CD4-positive, alpha-beta T cell treated with Interleukin-4 for 4 hours (primary cell): ENCODE measurements at places on chromosomes 7 and 10.

DNA sequence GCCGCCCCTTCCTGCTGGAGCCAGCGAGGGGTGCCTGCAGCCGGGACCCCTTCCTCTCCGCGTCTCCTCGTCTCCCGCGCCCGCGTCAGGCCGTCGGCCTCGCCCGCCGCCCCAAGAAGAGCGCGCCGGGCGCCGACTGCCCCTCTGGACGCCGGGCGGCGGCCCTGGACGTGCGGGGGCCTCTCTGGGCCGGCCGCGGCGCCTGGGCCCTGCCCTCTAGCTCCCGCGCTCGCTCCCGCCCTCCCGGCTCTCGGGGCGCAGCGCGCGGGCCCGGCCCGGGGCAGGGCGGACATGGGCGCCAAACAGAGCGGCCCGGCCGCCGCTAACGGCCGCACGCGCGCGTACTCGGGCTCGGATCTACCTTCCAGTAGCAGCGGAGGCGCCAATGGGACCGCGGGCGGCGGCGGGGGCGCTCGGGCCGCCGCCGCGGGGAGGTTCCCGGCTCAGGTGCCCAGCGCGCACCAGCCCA, 704 bp downstream of the ZNRF2 start:
- peak; percentile 17 for DNase-seq

- DNase-seq, result peak; percentile 37
These were observed 4.4 kb downstream of the CDK6 start for GRCh38 chr7:92831716-92832533.

GRCh38 chr7:55441774-55442522, 76.8 kb downstream of the LANCL2 start:
- DNase-seq, result no peak

DNA sequence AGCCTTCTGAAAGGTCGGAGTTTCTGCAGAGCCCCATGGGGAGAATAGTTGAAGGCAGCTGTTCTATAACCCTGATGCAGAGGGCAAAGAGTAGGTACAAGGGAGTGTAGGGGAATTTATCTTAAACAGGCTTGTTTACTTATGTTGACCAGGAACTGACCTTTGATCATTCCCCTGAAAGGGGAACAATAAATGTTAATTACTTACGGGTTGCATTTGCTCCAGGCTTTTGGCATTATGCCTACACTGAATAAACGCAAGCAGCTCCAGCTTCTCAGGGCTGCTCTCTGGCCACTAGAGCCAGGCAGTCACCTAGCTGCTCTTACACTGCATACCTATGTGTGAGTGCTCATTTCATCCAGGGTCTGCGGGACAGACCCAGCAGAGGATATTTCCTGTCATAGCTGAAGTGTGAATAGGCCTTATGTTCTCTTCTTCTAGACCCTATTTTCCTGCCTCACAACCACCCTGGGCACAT, 26.9 kb upstream of the ABCA13 start:
- no peak for DNase-seq

GRCh38 chr10:93115661-93116383, 42.1 kb downstream of the CYP26A1 start:
- DNase-seq, result peak; percentile 58

- no peak for DNase-seq
These were observed 112.5 kb downstream of the SEMA3A start for GRCh38 chr7:84081973-84082522.

DNA sequence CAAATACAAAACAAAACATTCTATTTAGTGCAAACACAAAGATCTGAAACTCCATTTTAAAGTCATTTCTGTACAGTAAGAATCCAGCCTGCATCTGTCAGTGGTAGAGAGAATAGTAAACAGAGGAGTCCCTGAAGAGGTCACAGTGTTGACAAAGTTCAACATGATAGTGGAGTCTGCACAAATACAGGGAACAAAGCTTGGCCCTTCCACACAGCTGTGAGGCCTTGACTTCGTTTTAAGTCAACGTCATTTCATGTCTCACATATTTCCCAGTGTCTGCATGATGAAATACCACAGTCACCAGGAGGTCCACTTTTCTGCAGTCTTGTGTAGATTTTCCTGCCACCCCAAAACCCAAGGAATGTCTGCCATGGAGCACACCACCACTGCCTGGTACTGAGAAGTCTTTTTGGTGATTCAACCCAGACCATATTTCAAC, 33.0 kb downstream of the CYP26A1 start:
- DNase-seq, result no peak

GRCh38 chr10:128812000-128812399, 655.0 kb upstream of the MGMT start:
- no peak for DNase-seq

DNA sequence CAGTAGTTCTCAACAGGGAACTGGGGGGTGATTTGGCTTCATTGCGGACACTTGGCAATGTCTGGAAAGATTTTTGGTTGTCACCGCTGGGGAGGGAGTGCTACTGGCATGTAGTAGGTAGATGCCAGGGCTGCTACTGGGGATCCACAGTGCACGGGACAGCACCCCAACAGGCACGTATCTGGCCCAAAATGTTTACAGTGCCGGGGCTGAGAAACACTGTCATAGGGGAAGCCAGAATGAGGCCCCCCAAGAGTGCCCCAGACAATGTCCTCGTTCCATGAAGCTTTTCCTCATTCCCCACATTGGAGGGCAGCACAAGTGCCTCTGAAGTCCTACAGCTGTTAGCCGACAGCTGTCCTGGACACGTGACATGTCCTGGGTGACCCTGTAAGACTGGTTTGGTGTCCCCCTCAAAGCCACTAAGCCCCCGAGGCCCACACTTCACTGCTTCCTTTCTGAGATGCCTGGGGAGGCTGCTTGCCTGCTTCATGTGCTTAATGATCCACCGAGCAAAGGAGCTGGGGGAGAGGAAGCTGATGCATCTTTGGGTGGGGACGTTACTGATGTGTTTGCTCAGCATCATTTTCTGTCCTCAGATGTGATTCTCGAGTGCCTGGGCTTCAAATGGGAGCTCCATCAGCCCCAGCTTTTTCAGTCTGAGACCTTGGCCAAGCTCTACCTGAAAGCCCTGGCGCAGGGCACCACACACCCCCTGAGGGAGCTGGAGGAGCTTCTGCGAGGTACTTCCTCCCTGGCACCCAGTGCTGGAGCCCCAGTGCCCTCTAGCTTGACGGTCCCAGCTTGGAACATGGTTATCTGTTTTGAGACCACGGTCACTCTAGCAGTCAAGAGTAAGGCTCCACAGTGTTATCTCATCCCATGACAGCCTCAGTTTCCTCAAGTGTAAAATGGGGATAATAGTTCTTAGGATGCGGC, 14.7 kb downstream of the BTBD16 start:
- no peak for DNase-seq

DNA sequence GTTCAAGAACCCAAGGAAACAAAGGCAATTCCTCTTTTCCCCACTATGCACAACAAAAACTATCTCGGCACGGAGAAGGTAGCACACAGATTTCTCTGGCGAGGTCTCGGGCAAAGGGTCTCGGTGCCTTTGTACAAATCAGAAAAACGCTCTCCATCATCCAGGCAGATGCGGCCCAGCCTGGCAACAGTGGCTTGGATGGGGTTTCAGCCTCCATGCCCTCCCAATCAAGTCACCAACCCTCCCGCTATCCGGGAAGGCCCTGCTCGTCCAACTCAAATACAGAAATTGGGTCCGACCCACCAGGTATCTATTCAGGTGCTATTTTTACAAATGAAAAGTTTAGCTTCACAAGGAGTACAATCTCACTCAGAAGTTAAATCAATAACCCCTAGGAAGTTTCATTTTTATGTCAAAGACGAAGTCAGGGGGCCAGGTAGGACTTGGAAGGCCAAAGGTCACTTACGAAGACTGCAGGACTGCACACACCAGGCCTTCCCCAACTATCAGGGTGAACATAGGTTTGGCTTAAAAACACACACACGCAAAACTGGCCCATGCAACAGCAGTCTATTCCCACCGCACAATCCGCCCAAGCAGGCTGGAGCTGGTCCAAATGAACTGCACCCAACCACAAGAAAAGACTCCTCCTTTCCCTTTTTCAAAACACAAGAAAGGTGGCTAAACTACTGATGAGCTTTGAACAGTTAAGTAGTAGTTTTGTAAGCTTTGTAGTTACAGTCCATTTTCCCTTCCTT, 43.0 kb downstream of the GNA12 start:
- DNase-seq, result no peak

DNA sequence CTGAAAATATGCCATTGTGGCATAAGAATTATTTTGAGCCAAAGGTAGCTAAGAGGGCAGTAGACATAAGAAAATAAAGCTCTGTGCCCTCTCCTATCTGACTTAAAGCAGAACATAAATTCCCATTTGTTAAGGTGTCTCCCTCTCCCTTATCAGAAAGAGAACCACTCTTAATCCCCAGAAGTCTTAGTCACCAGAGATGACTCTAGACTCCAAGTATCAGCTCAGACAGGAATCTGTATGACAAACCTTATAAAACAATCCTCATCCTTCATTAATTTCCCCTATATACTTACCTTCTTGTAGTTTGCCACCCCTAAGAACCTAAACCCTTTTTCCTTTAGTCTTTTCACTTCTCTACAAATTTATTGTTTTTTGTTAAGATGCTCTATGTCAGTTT, 21.8 kb upstream of the PIP4K2A start:
- no peak for DNase-seq

- DNase-seq, result peak; percentile 36
These were observed 56.4 kb upstream of the ECHDC3 start for GRCh38 chr10:11685787-11686218.

DNA sequence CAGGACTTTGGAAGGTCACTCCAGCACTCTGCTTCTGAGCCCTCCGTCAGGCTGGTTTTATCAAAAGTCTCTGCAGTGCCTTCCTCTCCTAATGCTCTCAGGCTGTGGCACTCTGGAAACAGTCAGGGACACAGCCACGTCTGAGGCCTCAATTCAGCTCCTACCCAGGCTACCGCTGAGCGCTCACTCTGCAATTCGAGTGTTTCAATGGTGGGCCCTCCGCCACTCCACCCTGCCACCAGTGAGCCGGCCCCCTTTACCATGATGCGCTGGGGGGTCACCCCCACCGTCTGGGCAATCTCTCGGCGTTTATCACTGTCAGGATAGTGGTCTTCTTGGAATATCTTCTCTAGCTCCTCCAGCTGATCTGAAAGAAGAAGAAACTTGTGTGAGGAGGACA, 3.5 kb downstream of the NOBOX start:
- no peak for DNase-seq

GRCh38 chr10:43878386-43878785, 229.7 kb upstream of the ZNF32 start:
- DNase-seq, result no peak

- no peak for DNase-seq
These were observed 2.0 kb upstream of the OPALIN start for GRCh38 chr10:96360766-96361165.

DNA sequence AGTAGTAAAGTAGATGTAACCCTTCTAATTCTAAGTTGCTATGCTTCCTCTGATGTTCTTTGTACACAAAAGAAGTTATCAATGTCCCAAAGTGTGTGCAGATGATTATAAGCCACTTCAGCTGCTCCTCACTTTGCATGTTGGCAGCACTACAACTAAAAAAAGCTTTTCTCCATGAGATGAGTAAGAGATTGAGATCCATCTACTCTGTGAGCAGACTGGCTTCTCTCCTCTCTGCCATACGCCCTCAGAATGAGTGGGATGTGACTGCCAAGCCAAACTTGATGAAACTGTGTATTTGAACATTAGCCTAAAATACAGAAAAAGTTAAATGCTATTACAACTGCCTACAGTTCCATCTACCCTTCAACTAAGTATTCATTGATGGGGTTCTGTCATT, 102.9 kb upstream of the ETV1 start:
- no peak for DNase-seq

GRCh38 chr7:41992881-41993867, 243.8 kb downstream of the GLI3 start:
- no peak for DNase-seq

DNA sequence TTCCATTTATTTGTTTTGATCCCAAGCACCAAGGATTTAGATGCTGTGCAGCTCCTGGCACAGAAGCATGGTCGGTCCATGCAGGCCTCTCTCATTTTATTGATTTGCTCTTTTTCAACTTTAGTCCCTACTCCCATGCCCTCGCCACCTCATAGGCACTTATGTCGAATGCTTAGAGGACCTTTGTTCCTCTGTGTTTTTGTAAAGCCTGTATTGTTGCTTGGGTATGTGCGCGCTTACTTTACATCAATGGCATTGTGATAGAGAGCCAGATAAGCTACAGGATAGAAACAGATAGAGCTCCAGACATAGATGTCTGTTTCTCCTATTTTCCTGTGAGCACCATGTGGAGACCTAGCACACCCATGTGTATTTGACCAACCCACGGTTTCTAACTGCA, 225.0 kb downstream of the PAXIP1 start:
- DNase-seq, result no peak

GRCh38 chr10:99832439-99832838, 50.0 kb downstream of the ABCC2 start:
- no peak for DNase-seq

DNA sequence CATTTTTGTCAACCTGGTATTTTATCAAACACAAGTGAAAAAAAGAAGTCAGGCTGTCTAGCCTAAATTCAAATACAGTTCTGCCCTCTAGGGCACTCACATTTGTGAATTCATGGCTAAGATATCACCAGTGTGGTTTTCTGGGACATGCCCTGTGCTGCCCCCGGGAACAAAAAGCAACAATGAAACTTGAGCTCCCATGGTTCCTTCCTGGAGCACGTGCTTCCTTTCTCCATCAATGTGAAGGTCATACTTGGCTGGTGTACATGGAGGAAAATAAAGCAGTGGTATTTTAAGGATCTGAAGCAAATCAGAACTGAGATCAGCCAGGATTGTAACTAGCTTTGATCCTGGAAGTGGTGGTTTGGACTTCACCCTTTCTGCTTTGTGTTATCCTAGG, 128.9 kb upstream of the FRMD4A start:
- no peak for DNase-seq

- no peak for DNase-seq
These were observed 38.9 kb downstream of the DRGX start for GRCh38 chr10:49356944-49357343.

DNA sequence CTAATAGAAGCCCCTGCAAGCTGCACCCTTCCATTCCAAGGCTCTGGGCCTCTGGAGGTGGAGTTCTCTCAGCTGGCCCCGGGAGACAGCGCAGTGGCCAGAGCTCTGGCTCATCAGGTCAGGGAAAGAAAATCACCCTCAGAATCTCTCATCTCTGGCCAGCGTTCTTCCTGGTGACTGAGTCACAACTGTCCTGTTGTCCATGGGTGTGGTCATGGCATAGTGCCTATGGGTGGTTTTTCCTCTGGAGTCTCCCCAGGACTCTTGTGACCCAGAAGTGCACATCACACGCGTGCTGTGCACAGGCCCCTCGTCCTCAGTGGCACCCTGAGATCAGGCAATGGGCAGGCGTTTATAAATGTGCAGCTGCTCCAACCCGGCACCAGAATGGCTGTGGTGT, 27.4 kb upstream of the FXYD4 start:
- no peak for DNase-seq

DNA sequence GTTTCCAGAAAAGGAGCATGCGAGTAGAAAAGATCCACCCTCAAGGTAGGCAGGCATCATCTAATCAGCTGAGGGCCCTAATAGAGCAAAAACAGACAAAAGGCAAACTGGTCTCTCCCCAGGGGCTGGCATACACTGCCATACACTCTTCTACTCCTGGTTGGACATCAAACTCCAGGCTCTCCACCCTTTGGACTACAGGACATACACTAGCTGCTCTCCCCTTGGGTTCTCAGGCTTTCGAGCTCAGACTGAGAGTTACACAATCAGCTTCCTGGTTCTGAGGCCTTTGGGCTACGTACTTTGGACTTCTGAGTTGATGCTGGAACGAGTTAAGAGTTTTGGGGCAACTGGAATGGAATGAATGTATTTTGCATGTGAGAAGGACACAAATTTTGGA, 50.9 kb upstream of the TM9SF3 start:
- DNase-seq, result no peak

- no peak for DNase-seq
These were observed 54.2 kb upstream of the FHIP2A start for GRCh38 chr10:114767101-114767985.
